ENCODE measurements at places on chromosomes 3 and 15.
A peak's percentile ranks its signal among the peaks of the same experiment; 100 is the strongest.

- DNase-seq = peak; percentile 27
Measured at GRCh38 chr15:38651328-38652038, 86.9 kb upstream of the RASGRP1 start.

- no peak for DNase-seq
Measured at GRCh38 chr3:57999417-58000115, 8.7 kb upstream of the FLNB start.

DNA sequence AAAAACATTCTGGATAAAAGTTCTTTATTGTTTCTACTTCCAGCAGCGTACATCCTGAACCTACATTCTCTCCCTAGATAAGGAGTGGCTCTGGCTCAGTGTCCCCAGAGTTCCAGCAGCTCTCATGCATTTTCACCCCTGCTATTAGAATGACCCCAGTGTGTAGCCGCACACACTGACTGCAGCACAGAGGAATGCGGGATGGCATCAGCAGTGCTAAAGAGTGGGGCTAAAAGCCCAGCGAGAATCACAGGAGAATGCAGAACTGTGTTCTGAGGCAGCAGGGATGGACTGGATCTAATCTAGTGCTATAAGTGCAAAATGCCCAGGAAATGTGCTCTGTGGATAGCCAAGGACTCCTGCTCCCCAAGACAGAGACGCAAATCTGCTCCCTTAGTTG lies 66.4 kb upstream of the TJP1 start:
- no peak for DNase-seq

DNA sequence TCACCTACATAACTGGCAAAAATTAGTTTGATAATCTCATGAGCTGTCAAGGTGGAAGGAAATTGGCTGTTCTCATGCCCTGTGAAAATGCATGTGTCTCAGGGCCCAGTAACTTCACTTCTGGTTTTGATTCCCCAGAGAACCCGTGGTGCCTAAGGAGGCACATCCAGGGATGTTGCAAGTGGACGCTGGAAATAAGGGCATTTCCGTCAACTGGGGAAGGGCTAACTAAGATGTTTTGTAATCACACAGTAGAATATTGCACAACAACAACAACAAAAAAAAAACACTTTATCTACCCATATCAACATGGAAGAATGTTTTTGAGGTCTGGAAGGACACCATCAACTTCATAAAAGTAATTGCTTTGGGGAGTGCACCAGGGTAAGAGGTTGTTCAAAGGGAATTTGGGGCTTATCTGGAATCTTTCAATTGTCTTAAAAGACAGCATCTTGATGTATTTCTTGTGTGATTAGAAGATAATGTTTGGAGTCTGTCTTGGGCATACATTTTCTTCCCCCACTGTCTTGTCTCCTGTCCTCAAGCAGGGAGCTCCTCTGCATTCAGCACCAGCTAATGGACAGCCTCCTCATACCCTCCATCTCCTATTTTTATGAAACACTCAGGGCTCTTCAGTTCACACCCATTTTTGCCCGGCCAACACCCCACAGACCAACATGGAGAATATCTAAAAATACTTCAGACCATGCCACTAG lies 37.2 kb upstream of the PRR20G start:
- no peak for DNase-seq

- no peak for DNase-seq
Measured at GRCh38 chr15:100570735-100571313, 31.2 kb downstream of the LINS1 start.

DNA sequence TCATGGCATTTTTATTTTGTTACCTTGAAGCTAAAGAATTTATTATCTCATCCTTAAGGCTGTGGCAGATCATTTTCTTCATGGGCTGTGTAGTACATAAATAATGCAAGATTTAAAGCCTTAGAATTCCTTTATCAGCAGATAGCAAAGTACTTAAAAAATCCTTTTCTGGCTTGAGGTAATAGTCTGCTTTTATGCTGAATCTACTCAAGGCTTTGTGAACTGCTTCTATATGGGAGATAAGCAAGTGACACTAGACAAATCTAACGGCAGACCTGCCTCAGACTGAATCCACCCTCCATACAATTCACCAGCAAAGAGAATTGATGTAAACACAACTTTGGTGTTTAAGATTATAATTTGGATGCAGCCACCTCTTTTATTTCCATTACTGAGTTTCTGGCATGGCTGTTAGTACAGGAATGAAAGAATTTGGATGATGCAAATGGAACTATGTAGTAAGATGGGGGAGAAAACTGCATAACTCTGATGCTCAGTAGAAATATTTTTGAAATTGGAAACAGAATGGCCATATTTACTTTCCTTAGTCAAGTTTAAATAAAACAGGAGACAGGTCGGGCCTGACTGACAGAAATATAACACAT lies 1121.5 kb downstream of the NAALADL2 start:
- no peak for DNase-seq

DNA sequence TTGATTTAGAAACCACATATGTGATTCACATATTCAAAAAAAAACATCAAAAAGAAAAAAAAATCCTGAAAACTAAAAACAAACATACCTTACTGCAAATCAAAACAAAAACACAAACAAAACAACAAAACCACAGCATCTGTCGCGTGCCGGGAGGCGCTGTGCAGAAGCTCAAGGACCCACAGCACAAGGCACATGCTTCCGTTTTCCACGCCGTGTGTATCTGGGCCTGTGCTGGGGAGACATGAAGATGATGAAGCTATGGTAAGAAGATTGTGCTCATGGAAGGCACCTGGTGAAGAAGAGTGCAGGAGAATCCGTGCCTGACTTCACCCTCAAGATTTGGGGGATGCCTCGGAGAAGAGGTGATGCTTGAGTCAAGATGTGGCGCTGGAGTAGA lies 788.9 kb upstream of the ARRDC4 start:
- DNase-seq = no peak

DNA sequence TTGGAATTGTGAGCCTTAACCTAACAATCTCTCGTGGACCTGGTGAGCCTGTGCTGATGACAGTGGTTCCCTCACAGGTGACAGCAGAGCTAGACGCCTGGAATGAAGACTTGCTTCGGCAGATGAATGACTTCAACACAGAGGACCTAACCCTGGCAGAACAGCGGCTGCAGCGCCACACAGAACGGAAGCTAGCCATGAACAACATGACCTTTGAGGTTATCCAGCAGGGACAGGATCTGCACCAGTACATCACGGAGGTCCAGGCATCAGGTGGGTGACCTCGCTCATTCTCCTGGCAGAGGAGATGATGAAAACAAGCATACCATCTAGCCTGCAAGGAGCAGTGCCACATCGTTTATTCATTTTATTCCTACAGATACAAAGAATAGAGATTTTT lies 316.9 kb upstream of the UMPS start:
- DNase-seq = no peak

- DNase-seq = no peak
Measured at GRCh38 chr15:39699516-39700374, 82.9 kb downstream of the FSIP1 start.

DNA sequence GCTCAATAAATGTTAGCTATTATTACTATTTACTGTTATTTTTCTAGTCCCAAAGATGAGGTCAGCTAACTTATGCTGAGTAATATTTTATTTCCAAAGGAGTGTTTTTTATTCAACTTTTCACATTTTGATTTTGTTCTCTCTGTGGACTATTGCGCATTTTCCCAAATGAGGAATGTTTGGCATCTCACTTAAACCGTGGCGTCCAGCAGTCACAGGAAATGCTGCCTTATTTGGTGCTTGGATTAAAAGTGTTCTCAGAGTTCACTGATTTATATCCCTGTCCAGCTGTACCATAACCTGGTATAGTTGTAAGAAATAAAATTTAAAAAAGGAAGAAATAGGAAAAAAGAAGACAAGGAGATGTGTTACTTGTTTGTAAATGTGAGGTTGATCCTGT lies 166.8 kb downstream of the THSD4 start:
- DNase-seq = no peak

DNA sequence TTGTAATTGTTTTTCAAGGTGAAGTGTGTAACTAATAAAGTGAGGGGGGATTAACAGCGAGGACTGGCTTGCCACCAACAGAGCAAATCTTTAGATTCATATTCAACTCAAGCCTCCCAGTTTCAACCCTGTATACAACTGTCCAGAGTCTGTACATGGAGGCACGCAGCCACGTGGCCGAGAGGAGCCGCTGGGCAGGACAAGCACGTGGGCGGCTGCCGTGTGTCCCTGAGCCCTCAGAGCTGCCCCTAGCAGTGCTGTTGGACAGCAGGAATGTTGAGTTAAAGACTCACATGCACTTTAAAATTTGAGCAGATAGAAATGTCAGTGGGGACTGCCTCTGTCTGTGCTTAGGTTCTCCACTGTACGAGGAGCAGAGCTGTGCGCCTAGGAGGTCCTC lies 29.4 kb downstream of the ASB7 start:
- no peak for DNase-seq

DNA sequence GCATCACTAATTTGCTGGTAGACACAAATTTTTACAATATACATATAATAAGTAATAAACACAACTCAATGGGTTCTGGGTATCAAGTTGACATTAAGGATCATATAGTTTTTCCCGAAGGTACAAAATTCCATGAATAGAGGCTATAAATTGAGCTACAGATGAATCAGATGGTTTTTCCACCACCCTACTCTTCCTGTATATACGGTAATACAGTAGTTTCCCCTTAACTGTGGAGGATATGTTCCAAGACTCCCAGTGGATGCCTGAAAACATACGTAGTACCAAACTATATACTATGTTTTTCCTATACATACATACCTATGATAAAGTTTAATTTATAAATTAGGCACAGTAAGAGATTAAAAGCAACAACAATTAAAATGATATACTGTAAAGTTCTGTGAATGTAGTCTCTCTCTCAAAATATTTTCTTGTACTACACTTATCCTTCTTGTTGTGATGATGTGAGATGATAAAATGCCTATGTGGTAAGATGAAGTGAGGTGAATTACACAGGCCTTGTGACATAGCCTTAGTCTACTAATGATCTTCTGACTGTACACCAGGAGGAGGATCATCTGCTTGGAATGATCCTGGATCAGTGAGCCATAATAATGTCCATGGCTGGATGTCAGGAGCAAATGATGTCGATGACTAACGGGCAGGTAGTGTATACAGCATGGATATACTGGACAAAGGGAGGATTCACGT lies 116.7 kb downstream of the NR1I2 start:
- DNase-seq = no peak

GRCh38 chr15:72865486-72865885 lies 81.9 kb upstream of the ADPGK start:
- DNase-seq = no peak

DNA sequence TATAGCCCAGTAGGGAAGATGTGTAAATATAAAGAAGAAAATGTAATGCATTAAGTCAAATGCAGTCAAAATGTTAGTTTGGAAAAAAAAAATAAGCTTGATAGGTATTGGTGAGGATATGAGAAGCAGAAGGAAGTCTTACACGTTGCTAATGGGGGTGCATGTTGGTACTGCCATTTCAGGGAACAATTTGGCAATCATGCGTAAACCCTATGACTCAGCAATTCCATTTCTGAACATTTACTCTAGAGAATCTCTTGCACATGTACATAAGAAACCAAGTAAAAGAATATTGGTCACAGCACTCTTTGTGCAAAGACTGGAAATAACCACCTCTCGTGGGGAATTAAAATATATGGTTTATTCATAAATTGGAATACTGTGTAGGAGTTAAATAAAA lies 35.5 kb upstream of the TIMP4 start:
- DNase-seq = no peak

GRCh38 chr3:122680475-122681283 lies at the start of gene PARP14:
Gene PARP14, plus strand, starts transcription at chr3:122680839. Its CDS starts 45 bp downstream, at chr3:122680884.
- no peak for DNase-seq

GRCh38 chr3:123367467-123368154 lies 81.3 kb downstream of the ADCY5 start:
- DNase-seq = no peak

DNA sequence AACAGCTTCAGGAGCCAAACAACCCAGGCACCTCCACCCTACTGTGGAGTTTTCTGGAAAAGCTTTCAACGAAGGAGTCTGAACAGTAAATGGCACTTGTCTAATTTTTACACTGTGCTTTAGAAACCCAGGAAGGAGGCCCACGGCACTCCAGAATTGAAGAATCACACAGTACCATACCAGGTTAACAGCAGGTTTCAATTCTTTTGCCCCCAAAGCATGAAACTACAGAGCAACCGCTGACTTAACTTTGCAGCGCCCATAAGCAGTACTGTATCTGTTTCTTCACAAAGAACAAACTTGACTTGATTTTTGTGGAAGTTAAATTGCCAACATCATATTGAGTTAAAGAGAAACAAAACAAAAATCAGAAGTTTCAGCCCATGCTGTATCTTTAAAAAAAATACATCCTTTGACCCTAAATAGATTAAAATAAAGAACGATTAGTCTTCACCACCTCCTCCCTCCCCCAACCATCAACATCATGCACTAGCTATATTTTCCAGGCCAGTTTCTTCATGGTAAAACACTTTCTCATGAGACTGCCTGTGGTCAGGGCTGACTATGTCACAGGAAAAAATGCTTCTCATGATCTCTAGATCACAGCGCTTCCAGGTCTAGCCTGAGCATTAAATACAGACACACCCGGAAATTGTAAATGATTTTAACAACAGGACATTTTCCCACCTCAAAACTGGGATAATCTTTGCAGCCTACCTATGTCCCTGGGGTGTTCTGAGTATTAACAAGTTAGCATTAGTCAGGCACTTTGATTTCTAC lies 456.3 kb downstream of the FOXP1 start:
- no peak for DNase-seq

- DNase-seq = no peak
Measured at GRCh38 chr15:69206079-69206478, 45.6 kb downstream of the GLCE start.

- no peak for DNase-seq
Measured at GRCh38 chr15:48627260-48627940, 18.1 kb downstream of the FBN1 start.

DNA sequence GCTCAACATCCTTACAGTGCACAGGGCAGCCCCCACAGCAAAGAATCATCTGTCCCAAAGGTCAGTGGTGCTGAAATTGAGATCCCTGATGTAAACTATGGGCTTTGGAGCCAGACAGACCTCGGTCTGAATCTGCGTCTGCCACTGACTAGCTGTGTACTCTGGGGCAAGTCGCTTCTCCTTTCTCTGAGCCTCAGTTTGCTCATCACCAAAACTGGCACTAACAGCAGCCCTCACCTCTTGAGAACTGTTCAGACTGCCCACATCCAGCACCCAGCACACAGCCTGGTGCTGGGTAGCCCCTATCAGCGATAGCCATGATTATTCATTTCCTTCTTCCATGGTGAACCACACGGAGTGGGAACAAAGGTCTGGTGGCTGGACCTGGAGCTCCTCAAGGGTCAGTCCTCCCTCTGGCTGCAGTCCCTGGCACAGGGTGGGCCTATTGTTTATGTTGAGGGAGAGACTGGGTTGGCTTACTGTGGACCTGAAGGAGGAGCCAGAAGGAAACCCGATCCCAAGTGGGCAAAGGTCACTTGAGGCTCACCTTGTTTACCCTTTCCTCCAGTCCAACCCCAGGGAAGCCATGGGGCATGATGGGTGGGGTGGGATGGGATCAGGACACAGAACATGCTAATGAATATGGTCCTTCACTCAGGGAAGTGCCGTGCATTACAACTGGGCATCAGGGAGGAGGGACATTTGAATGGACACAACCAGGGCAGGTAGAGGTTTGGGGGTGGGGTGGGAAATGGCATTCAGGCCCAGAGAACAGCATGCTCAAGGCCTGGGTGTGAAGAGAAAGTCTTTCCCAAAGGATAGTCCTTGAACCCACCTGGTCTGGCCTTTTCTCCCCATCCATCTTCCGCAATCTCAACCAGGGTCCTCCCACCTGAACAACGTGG lies 1.6 kb upstream of the PRKCD start:
- DNase-seq = no peak

- DNase-seq = no peak
Measured at GRCh38 chr15:94247789-94248638, 16.7 kb downstream of the MCTP2 start.

GRCh38 chr3:127289706-127290575 lies 2.1 kb upstream of the PRR20G start:
- DNase-seq = no peak
